ENCODE measurements at places on chromosomes 6 and 20.

DNA sequence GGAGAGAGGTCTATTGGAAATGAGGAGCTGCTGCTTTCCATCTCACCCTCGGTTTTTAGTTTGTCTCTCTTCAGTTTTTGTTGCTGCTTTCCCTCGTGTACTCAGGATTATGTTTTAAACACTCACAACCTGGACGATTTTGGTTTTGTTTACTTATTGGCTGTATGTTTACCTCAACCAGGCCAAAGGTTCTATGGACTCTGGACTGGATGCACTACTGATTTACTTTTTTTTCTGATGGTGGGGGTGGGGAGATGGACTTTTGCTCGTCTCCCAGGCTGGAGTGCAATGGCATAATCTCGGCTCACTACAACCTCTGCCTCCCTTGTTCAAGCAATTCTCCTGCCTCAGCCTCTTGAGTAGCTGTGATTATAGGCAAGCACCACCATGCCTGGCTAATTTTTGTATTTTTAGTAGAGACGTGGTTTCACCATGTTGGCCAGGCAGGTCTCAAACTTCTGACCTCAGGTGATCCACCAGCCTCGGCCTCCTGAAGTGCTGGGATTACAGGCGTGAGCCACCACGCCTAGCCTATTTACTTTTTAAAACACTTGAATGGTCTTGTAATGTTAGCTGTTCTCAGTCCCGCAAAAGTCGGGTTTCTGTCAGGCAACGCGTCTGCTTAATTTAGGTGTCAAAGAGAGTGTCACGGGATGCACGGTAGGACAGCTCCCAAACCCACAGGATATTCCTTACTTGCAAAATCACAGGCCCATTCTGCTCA lies 148.2 kb upstream of the RIPOR2 start:
- DNase-seq = no peak

- no peak for DNase-seq
Observed at GRCh38 chr6:147311218-147311617, 107.0 kb downstream of the STXBP5 start.

DNA sequence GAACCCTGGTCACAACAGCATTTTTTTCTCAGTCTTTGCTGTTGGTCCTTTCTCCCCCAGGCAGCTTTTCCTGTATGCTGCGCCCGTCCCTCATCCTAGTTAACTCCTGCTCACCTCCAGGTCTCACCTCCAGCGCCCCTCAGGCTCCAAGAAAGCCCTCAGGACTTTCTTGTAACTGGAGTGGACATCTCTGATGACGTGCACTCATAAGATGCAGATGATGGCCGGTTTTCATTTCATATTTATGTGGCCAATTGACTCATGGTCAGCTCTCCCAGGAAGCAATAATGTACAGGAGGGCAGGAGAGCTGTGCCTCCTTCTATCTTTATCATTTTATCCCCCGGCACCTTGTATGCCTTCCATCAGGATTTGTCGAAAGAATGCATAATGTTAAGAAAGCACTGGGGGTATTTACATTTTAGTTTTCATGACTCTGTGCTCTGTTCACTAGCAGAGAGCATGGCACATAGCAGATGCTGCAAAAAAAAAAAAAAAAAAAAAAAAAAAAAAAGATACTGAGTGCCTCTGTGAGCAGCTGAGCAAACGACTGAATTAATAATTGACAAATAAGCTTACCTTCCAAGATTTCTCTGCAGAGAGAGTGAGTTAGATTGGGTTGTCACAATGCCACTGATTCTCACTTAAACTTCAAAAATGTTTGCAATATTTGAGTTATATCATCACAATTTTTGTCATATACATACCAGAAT lies 170.2 kb downstream of the DOK5 start:
- no peak for DNase-seq

DNA sequence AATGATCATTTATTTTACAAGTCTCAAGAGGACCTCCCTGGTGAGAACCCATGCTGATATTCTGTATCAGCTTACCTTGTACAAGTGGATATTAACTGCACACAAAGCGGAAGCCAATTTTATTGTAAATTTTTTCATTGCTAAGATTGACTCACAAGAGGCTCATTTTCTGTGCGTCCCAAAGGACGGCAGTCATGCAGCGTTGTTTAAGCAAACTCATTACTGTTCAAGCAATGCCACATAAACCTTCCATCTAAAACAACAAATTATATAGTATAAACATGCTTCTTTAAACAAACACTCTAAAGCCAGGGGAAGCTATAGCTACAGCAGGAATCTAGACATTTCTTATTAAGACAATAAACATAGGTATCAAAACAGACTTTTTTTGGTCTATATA lies 575.3 kb downstream of the FRK start:
- DNase-seq = no peak

DNA sequence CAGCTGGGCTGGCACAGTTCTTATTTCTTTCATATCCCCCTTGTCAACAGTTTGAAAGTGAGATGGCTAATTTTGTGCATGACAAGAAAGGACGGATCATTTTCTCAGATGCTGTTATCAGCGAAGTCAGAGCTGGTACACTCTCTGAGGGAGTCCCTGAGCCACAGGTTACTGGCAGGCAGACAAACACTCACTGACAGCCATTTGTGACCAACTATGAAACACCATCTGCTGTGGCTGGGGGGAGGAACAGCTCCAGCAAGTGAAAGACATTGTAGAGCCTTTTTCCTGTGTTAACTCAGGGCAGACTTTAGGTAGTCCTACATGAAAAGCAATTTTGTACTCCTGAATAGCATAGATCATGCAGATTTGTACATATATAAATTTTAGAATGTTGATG lies 22.2 kb downstream of the OLIG3 start:
- no peak for DNase-seq

DNA sequence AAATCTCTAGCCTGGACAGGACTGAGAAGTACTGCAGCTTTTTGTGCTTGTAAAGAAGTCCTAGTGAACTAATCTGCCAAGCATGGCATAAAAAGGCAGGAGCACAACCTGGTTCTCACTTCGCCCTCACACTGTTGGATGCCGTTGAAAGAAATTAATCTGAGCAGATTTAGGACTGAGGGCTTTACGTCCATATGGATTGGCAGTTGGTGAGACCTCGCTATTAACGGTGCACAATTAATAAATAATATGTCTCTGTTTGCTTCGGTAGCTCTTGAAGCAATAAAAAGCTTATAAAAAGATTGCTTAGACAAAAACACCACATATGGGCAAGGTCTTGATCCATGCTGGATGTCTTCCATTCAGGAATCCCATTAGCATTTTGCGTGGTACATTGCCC lies 185.6 kb upstream of the EPHA7 start:
- no peak for DNase-seq

GRCh38 chr6:1832358-1832757 lies 222.6 kb downstream of the FOXC1 start:
- DNase-seq = no peak

DNA sequence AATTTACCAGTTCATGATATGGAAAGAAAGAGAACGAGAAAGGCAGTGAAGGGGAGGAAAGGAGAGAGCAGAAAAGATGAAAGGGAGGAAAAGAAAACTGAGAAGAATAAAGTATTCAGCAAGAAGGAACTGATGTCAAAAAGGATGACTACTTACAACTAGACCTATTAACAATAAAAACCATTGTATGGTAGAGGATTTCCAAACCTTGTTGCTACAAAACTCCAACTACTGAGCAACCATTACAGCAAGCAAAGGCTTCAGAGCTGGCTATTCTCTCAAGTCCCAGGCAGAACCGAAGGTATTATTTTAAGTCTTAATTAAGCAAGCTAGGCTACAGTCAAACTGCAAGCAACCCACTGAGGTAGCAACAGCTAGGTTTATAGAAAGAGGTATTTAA lies 142.2 kb downstream of the BTBD9 start:
- no peak for DNase-seq

DNA sequence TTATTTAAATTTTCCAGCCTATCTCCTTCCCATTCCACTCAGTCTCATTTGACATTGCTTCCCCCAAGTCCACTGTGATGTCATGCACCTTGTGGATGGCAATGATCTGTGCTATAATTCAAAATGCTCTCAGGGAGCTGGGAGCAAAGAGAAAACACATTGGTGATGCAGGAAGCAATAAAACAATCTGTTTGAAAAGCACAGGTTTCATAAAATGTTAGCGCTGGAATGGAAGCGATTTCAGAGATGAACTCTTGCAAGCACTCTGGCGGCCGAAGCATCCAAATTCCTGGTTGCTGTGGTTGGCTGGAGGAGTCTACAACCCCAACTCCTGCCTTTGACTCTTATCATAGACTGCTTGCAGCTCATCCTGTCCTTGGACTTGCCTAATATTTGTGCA lies 167.0 kb downstream of the GMPR start:
- no peak for DNase-seq

- no peak for DNase-seq
Observed at GRCh38 chr6:42320762-42321161, 103.1 kb upstream of the MRPS10 start.

DNA sequence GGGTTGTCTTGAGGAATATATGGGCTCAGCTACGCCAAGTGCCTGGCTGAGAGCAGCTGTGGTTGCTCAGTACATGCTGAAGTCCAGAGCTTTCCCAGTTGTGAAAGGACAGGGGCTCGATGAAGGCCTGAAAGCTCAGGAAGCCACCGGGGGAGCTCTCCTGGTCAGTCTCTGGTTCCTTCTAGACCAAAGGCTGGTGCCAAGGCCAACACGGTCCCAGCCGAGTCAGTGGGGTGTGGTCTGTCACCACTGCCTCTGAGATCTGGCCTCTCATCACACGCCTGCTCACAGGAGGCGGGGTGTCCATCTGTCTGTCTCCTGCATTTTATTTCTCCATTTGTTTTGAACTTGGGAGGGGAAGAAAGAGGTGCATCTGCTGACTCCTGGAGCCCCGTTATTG lies 4.9 kb upstream of the FAM83C start:
- no peak for DNase-seq

DNA sequence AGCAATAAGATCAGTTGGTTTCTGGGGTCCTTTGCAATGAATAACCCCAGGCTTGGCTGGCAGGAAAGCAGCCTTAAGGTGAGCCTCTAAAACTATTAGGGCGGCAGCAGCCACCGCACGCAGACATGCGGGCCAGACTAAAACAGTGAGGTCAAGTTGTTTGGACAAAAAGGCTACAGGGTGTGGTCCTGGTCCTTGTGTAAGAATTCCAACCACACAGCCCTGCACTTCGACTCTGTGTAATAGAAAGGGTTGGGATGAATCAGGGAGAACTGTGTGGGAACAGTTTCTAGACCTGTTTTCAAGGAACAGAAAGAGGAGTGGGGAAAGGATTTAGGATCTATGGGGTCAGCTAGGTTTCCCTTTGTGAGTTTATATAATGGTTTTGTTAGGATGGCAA lies 237.6 kb downstream of the SMOC2 start:
- no peak for DNase-seq

- DNase-seq = no peak
Observed at GRCh38 chr20:11015440-11015839, 341.6 kb upstream of the JAG1 start.

DNA sequence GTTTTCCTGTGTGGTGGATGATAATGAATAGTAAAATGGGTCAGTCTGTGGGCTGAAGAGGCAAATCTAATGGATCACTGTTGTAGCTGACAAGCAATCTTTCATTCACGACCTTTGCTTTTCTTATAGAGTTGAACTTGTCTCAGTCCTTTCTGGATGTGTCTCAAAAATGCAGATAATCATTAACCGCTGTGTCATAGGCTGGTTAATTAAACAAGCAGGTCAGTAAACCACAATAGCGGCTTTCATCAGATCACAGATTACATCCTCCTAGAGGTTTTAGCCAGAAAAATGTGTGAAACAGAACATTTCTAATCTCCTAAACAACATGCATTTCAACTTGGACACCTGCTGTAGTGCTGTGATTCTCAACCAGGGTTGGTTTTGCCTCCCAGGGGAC lies 2.5 kb upstream of the METTL24 start:
- DNase-seq = no peak

DNA sequence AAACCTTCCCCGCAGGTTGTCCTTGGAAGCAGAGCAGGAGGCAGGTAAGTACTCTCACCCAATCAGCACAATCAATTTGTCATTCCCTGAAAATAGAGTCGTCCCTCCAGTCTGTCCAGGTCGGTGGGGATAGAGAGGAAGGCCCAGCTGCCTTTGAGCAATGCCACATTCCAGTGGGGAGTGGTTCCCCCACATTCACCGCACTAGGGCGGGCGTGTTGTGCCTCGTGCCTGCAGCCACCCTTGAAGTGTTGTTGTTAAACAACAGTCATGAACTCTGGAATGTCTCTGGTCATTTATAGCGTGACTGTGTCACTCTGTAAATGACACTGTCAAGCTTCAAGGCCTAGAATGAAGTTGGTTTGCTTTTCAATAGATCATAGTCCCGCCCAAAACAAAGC lies 33.4 kb downstream of the PRDM1 start:
- no peak for DNase-seq

GRCh38 chr6:21616005-21616404 lies 22.5 kb downstream of the SOX4 start:
- DNase-seq = no peak

DNA sequence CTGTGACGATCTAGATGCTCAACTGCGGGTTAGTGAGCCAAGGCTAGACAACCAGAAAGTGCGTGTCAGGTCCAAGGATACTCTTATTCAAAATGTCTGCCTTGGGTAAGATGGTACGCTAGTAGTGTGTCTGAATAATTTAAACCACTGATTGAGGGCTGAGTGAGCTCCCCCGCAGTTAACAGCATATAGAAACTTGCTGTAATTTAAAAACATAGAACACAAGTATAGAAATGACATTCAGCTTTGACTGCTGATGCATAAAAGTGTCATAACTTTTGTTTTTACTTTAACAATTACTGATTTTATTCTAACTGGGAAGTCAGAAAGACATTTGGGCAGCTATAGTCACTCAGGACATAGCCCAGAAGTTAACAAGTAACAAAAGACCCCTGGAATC lies 45.6 kb upstream of the SLC22A1 start:
- no peak for DNase-seq

- no peak for DNase-seq
Observed at GRCh38 chr20:1535420-1536175, 21.9 kb downstream of the SIRPD start.

- DNase-seq = no peak
Observed at GRCh38 chr6:84521511-84521910, 242.9 kb downstream of the TBX18 start.

GRCh38 chr6:5138995-5139827 lies 54.1 kb downstream of the PPP1R3G start:
- no peak for DNase-seq

DNA sequence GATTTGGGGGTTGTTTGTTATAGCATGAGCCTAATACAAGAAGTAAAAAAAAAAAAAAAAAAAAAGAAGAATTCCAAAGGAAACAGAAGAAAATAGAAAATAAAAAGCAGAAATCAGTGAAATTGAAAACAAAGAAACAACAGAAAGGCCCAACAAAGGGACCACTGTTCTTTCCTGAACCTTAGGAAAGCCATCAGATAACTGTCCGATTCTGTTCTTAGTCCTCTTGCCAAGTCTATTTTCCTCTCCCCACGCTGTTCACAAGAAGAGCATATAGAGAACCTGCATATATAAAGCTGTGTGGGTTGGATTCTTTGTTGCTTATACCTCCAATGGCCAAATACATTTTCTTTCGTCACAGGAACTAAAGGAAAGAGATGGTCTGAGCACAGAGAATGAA lies 38.0 kb upstream of the IPCEF1 start:
- DNase-seq = no peak

All from activated T-cell treated with anti-CD3 and anti-CD28 coated beads for 48 hours (primary cell).